ENCODE measurements at places on chromosomes 7 and 10.

- DNase-seq, result no peak
Measured at GRCh38 chr7:2526659-2527504, 7.3 kb downstream of the LFNG start.

DNA sequence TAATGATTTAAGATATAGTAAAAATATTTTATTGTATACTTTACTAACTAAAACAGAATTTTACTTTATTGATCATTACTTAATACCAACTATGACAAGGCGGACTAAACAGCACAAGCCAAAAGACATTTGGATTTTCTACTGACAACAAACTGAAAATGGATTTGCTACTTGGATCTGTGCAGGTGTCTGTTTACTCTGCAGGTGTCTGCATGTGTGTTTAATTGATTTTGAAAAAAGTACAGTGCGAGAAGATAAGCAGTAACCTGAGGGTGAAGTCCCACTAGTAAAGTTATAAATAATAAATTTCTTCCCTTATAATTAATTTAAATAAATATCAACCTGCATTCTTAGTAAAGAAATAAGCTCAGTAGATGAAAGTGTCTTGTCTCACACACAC is 696.8 kb upstream of the MBL2 start:
- DNase-seq, result no peak

GRCh38 chr10:123997486-123998196 is 95.8 kb downstream of the CHST15 start:
- DNase-seq, result no peak

DNA sequence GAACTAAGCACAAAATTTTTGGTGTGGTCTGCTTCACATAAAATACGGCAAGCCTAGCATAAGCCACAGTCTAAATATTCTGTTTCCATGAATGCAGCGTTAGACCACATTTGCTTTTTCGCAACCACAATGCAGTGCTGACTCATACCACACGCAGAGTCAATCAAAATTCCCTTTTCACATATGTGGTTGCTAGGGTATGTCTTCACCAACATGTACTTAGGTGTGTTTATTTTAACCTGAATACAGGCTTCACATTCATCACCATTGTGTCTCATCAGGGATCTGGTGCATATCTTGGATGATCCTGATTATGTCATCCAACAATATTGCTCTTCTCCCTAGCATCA is 90.8 kb downstream of the CHN2 start:
- peak; percentile 85 for DNase-seq

GRCh38 chr7:101245147-101245668 is 327 bp upstream of the FIS1 start:
- no peak for DNase-seq

GRCh38 chr7:153006452-153006851 is 246.9 kb downstream of the ACTR3B start:
- no peak for DNase-seq

GRCh38 chr7:127935847-127936376 is 95.3 kb downstream of the LRRC4 start:
- DNase-seq, result no peak

- no peak for DNase-seq
Measured at GRCh38 chr7:148334959-148335577, 255.5 kb upstream of the C7orf33 start.

- no peak for DNase-seq
Measured at GRCh38 chr7:81183326-81183725, 264.5 kb upstream of the SEMA3C start.

DNA sequence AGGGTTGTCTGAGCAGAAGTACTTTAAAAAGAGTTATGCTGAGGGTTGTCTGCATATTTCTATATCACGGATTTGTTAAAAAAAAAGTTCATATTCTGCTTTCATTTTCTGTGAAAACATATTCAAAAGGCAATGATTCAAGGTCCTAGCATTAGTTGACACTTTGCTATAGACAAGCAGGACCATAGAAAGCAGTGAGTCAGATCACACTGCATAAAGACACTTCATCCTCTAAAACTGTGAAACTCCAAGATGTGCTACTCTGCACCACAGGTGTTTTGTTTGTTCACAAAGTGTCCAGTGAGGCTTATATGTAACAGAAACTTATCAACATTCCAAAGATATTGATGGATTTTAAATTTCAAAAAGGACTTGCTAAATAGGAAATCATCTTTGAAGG is 47.0 kb downstream of the SPAM1 start:
- DNase-seq, result no peak

DNA sequence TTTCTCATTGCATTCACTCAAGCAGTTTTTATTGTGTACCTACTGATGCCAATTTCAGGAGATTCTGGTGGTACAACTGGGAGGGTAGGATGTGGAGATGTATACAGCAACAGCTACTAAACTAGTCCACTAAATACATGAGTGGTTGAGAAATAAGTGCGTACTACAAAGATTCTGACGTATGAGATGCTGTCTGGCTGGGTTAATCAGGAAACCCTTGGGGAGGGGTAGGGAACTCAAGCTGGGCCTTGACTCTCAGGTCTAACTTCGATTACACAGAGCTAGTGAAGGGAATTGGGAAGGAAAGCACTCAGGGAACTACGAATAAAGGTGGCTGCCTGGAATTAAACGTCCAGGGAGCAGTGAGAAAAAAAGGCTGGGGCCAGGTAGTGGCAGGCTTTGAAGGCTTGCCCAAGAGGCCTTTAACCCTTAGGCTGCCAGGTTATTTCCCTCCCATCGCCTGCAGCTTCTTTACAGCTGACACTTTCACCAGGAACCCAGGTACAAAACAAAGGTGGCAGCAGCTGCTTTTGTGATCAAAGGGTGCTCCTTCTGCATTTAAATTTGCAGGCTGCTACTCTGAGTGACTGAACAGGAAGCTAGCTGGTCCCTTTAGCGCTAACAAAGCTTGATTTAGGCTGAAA is 3.2 kb downstream of the MMS19 start:
- DNase-seq, result no peak
